ENCODE measurements at places on chromosomes 4 and X. TPM values are rescaled to one million over a fixed set of nuclear protein-coding genes. Genes with fewer than 3 reads are reported as not detected.

- peak; percentile 25 for DNase-seq
- H3K4me3 ChIP-seq, result no peak overlapping the region
- H3K36me3 ChIP-seq, result no peaks in the 10 kb centered on the region
- peaks cover 2% of the 10 kb centered on the region for H3K4me1 ChIP-seq
- H3K27ac ChIP-seq, result no peak overlapping the region
These were observed 30.6 kb downstream of the LONRF3 start for GRCh38 chrX:119004920-119005524.

DNA sequence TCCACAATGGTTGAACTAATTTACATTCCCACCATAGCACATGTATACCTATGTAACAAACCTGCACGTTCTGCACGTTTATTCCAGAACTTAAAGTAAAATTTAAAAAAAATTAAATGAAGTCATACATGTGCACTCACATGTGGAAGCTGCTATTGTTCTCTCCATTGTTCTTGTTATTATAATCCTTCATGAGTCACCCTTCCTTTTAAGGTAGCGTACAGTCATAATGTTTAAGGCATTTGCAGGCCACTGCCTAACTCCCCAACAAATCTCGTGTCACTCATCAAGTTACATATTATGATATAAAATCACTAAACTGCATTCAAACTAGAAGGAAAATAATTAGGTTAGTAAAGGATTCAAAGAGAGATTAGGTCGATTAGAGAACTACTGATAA, 63.6 kb downstream of the SLC7A11 start:
- H3K4me3 ChIP-seq, result no peak overlapping the region
- no peak overlapping the region for H3K27ac ChIP-seq
- H3K4me1 ChIP-seq, result peaks cover 21% of the 10 kb centered on the region
- peaks cover 5% of the 10 kb centered on the region for H3K36me3 ChIP-seq

- no peak for DNase-seq
- peaks cover 11% of the 10 kb centered on the region for H3K4me1 ChIP-seq
These were observed 68.1 kb upstream of the BCOR start for GRCh38 chrX:40165861-40166260.

GRCh38 chr4:99724067-99724466, 66.4 kb upstream of the C4orf54 start:
- H3K27me3 ChIP-seq, result no peaks in the 10 kb centered on the region
- H3K36me3 ChIP-seq, result no peaks in the 10 kb centered on the region
- H3K4me3 ChIP-seq, result no peak overlapping the region

DNA sequence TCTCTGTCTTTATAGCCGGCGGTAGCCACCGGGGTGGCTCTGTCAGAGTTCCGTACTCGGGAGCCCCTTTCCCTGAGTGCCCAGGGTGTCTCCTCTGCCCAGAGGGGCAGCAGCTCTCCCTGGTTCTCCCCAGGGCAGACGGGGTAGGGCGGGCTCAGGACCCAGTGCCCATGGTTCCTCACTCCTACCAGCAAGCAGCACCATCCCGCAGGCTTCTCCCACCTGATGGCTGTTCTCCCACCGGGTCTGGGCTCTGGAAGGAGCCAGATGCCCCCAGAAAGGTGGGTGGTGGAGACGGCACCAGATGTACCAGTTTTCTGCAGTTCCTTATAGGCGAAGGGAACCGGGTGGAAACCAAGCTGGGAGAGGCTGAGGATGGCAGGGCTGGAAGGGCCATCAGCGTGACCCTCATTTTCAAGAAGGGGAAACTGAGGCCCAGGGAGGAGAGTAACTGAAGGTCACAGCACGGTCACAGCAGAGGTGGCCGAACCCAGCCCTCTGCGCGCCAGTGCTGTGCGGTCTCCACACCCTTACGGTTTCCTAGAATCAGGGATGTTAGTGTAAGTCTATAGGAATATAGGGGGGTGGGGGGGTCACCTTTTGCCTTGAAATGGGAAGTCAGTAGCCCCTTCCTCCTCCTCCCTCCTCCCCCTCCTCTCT, 198.7 kb downstream of the AFAP1 start:
- peaks cover 1% of the 10 kb centered on the region for H3K4me1 ChIP-seq
- no peak overlapping the region for H3K27ac ChIP-seq
- H3K4me3 ChIP-seq, result no peak overlapping the region
- H3K27me3 ChIP-seq, result no peaks in the 10 kb centered on the region
- no peak for DNase-seq
- no peaks in the 10 kb centered on the region for H3K36me3 ChIP-seq

DNA sequence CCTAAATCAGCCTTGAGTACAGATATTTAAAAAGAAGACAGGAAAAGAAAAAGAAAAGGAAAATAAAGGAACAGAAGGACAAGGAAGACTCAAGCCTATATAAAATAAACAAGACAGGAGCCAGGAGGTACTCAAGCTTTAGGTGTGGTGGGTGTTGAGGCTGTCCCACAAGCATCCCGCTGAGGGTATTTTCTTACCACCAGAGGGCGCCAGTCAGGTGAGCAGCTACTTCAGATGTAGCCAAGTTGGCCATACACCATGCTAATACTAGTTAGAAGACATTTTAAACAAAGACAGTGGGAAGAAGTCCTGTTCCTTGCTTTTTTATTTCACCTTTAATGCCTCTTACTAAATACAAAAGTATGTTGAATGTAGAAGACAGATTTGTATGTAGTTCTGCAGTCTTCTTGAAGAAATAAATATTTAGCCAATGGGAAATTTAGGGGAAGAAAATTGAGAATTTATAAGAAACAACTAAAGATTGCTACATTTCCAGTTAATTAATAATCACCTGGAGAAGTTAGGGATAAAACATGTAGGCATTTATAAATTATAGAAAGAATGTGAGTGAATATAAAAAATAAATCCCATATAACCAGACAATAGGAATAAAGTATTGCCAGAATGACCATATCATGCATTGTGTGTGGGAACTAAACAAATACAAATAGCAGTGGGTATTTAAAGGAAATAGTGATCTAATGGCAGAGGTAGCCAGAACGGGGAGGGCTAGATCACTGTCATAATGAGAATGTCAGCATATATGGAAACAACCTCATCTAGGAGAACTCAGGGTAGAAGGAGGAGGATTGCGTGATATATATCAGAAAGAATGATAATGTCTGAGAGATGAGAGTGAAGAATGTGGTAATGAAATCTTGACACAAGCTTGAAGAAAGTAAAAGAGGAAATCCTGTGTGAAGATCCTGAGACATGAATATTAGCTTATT, 71.0 kb downstream of the MTHFD2L start:
- no peak overlapping the region for H3K27ac ChIP-seq
- no peaks in the 10 kb centered on the region for H3K27me3 ChIP-seq
- H3K36me3 ChIP-seq, result peaks cover 5% of the 10 kb centered on the region
- H3K4me3 ChIP-seq, result no peak overlapping the region
- no peaks in the 10 kb centered on the region for H3K4me1 ChIP-seq
- peak; percentile 48 for DNase-seq

DNA sequence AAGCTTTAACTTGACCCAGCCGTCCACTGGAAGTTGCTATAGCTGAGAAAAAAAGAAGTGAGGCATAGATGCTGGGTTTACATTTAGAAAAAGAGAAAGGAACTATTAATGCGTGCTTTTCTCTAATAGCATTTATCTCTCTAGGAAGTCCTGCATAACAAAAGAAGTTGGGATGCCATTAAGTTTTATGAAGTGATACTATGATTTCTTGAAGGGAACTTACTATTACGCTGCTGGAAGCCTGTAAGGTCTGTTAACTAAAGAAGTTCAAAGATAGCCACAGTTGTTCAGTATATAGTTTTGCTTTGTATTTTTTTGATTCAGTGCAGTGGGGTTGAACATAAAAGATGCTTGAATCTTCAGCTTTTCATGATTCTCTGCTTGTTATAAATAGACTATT, 203.4 kb downstream of the CCSER1 start:
- no peaks in the 10 kb centered on the region for H3K27me3 ChIP-seq
- H3K4me1 ChIP-seq, result no peaks in the 10 kb centered on the region
- DNase-seq, result no peak
- H3K4me3 ChIP-seq, result no peak overlapping the region
- no peak overlapping the region for H3K27ac ChIP-seq

GRCh38 chr4:24748023-24748422, 47.4 kb upstream of the SOD3 start:
- DNase-seq, result no peak
- no peak overlapping the region for H3K4me3 ChIP-seq
- no peaks in the 10 kb centered on the region for H3K36me3 ChIP-seq
- peaks cover 4% of the 10 kb centered on the region for H3K27me3 ChIP-seq
- H3K27ac ChIP-seq, result no peak overlapping the region

- no peaks in the 10 kb centered on the region for H3K4me1 ChIP-seq
- DNase-seq, result no peak
- H3K4me3 ChIP-seq, result no peak overlapping the region
These were observed 34.2 kb downstream of the PKD2 start for GRCh38 chr4:88041626-88042025.

DNA sequence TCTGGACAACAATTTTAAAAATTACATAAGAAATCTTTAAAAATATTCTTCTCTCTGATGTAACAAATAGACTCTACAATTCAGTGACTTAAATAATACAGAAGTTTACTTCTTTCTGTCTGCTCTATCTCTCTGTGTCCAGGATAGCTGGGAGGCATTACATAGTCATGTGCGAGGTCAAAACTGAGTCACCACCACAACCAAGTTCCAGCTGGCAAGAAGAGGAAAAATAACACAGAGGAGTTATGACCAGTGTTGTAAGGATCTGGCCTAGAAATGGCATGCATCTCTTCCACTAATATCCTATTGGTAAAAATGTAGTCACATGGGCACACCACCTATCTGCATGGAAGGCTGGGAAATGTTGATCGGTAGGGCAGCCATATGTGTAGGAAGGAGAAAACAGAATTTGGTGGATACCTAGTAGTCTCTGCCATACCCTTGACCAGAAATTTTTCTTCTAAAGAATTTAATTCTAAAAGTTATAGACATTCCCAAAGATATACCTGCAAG, 39.4 kb upstream of the WDFY3 start:
- no peak overlapping the region for H3K27ac ChIP-seq
- H3K27me3 ChIP-seq, result no peaks in the 10 kb centered on the region
- H3K36me3 ChIP-seq, result no peaks in the 10 kb centered on the region
- DNase-seq, result no peak
- no peaks in the 10 kb centered on the region for H3K4me1 ChIP-seq

Gene VEGFC
- 0.67 TPM for total RNA-seq

Gene SRPX2
- total RNA-seq, result 0.38 TPM

Gene ERAS
- 0.31 TPM for total RNA-seq

Gene LRP2BP
- total RNA-seq, result 0.17 TPM

Gene KLB
- 0.43 TPM for total RNA-seq
